ENCODE measurements at places on chromosomes 7 and 10.

DNA sequence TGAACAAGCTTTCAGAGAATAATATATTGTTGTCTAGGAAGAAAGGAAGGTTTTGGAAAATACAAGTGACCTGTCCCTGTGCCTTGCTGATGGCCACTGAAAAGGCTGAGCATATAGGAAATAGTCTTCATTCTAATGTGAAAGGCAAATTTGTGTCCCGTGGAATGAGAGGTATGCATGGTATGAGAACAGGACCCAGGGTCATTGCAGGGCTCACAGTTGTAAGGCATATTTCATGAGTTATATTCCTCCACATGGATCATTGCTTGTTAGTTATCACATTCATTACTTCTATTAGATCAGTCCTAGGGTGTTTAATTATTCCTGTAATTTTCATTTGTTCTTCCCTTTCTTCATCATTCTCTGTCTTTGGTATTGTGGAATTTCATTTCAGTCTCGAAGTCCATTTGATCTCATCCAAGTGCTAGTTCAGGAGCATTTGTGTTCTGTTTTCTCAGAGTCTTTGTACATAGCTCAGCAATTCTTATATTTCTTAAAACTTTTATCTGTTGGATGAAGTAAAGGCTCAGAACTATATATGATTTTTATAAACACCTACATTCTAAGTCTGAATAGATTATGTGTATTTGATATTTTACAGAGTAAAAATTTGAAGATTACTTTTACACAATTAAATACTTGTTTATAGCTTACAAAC, 39.4 kb upstream of the ARHGAP21 start:
- no peak for DNase-seq

DNA sequence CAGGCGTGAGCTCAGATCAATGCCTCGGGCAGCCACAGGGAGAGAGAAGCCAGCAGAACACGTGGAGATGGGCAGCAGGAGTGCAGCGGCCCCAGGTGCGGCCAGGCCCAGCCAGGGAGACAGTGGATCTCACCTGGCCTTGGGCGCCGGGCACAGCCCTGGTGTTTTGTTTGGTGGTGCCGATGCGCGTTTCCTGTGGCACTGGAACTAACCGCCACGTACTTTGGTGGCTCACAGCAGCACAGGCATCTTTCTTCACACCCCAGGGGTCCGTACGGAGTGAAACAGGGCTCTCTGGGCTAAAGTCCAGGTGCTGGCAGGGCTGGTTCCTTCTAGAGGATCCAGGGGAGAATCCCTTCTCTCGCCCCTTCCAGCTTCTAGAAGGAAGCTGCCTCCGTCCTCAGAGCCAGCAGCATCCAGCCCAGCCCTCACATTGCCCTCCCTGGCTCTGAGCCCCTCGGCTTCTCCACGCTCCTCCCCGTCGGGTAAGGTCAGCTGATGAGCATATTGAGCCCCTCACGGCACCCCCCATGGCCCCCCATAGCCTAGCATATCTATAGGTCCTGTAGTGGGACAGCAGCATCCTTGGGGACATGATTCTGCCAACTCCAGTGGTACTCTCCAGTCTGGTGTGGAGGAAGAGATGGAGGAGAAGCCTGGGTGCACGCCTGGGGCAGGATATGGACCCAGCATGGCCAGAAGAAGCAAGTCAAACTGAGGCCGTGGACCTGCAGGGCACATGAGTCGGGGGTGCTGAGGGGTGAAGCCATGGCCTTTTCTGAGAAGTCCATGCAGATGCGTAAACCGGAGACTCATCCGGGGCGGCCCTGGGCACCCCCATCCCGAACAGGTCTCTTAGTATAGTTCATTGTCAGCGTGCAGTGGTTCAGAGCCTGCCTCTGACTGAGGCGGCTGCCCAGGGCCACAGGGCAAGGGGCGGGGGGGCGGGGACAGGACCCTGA, 43.4 kb upstream of the PPP2R2D start:
- DNase-seq, result no peak

DNA sequence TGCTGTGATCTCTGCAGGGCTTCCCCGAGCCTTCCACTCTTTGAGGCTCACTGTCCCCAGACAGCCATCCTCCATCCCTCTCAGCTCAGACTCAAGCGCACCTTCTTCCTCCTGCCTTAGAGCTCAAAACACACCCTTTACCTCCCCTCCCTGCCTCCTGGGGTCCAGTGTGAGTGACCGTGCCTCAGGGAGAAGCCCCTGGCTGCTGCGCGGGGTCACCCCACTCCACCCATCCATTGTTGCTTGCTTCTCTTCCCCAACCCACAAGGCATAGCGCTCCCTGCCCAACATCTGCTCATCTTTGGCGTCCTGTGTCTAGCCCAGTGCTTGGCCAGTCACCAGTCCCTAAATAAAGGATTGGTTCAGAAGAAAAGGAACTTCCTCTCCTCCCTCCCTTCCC, 170.3 kb downstream of the TCERG1L start:
- DNase-seq, result no peak

DNA sequence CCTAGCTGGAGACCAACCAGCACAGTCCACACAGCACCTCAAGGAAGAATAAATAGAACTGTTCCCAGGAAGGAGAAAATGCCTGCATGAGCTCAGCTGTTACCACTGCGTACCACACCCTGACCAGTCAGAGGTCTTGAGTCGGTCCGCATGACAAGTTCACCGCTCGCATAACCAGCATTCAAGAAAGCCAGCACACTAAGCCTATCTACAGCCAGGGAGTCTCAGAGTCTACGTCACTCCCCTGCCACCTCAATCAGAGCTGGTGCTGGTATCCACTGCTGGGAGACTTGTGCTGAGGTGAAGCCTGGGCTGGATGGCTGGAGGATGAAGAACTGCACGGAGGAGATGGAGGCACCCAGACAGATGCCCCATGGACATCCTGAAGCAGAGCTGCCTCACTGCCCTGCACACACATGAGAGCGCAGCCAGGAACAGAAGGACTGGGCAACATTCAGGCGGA, 19.6 kb downstream of the AKR1C1 start:
- DNase-seq, result no peak

DNA sequence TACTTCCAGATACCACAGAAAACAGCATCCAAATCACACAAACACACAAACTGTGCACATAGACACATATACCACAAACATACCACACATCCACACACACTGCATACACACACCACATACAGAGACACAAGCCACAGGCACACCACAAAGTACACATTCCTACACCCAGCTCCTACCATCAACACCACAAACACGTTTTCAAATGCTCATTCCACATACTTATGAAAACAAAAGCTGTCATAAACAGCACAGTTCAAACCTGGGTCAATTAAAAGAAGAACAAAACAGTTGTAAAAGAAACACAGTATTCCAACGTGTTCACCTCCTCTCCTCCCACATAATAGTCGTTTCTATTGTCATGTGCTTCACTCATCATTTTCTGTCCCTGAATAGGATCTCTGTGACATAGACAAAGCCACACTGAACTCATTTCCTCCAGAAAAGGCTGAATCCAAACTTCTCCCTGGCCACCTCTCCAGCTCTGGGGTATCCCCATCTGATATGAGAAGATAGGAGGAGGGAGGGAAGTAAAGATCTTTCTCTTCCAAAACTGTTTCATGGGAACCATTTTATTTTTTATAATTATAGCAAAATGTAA, 89.2 kb downstream of the CXCL12 start:
- no peak for DNase-seq
